HEK293T (cell line): ENCODE measurements at places on chromosomes 3 and 15.

GRCh38 chr3:99418209-99418635 lies 220.2 kb upstream of the COL8A1 start:
- DNase-seq, result no peak

DNA sequence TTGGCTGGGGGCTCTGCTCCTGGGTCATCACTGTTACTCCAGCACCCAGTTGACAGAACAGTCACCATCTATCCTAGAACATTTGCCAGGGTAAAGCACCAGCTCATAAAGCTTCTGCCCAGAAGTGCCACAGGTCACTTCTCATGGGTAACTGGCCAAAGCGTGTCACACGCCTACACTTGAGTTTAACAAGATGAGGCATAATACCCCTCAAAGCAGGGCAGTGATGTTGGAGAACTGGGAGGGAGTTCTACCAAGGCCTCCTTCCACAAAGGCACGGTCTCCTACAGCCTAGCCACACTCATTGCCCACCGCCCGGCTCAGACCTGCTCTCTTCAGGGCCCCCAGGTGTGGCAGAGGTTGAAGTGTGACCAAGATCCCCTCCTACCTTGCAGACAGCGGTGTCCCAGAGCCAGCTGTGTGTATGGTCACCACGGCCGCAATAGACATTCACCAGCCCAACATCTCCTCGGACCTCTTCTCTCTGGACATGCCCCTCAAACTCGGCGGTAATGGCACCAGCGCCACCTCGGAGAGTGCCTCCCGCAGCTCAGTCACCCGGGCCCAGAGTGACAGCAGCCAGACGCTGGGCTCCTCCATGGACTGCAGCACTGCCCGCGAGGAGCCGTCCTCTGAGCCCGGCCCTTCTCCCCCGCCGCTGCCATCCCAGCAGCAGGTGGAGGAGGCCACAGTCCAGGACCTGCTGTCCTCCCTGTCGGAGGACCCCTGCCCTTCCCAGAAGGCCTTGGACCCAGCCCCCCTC lies 107.7 kb downstream of the ETFA start:
- DNase-seq, result no peak

- peak; percentile 36 for DNase-seq
These were observed 40.9 kb upstream of the SMAD3 start for GRCh38 chr15:67024314-67024997.

GRCh38 chr15:77393471-77393840 lies 26.4 kb downstream of the PEAK1 start:
- DNase-seq, result no peak

DNA sequence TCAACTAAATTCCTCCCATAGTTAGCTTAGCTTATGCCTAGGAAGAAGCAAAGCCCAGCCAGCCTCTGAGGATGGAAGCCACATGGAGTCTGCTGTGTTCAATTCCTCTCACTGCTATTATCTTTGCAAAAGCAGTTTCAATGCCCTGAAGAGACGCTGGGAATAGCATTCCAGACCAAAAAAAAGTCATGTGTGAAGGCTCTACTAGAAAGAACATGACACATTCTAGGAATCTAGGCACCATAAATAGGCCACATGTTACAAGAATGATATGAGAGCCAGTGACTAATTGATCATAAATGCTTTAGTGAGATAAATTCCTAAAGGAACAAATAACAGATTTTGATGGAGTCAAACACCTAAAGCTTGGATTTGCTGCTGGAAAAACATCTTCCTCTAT lies 800.8 kb downstream of the TUSC7 start:
- no peak for DNase-seq

- no peak for DNase-seq
These were observed 65.7 kb downstream of the IL1RAP start for GRCh38 chr3:190579514-190580137.
